NCI-H524 (cell line): ENCODE measurements at places on chromosomes 11 and 22.

DNA sequence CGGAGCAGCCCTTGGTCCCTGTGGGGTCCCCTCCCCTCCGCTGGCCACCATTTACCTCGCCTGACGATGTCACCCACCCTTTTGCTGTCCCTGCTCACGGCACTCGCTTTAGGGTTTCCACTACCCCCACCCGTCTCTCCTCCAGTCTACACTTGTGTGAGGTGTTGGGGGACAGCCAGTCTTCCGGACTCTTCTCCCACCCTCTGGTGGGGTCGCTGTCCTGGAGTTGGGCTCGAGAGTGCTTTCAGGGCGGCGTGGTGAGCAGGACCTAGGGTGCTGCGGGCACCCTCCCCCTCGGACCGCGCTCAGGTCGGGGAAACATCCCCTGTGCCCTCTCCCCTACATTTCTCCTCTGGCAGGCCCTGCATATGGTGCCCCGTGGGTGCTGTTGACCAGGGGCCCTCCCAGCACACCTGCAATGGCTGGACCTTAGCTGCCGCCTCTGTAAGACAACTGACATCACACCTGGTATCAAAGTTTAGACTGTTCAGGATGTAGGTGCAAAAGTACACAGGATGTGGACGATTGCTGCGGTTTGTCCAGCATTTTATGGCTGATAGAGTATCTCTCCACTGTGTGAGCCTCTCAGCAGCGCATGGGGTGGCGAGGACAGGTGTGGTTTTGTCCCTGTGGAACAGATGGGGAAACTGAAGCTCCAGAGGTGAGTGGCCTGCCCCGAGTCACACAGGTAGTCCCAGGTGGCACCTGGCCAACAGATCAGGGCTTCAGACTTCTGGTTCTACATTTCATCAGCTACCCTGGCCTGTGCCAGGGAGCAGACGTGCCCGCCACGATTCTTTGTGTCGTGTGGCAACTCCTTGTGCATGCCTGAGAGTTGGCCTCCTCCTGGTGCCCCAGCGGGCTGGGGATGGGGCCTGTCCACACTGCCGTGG, 1.2 kb downstream of the GRK2 start:
- DNase-seq: no peak

- no peak for DNase-seq
Measured at GRCh38 chr11:76173663-76174062, 32.6 kb downstream of the WNT11 start.

GRCh38 chr11:69916806-69917387, 97.7 kb upstream of the FGF3 start:
- DNase-seq: no peak

- DNase-seq: no peak
Measured at GRCh38 chr11:107683807-107684206, 28.0 kb downstream of the SLN start.

DNA sequence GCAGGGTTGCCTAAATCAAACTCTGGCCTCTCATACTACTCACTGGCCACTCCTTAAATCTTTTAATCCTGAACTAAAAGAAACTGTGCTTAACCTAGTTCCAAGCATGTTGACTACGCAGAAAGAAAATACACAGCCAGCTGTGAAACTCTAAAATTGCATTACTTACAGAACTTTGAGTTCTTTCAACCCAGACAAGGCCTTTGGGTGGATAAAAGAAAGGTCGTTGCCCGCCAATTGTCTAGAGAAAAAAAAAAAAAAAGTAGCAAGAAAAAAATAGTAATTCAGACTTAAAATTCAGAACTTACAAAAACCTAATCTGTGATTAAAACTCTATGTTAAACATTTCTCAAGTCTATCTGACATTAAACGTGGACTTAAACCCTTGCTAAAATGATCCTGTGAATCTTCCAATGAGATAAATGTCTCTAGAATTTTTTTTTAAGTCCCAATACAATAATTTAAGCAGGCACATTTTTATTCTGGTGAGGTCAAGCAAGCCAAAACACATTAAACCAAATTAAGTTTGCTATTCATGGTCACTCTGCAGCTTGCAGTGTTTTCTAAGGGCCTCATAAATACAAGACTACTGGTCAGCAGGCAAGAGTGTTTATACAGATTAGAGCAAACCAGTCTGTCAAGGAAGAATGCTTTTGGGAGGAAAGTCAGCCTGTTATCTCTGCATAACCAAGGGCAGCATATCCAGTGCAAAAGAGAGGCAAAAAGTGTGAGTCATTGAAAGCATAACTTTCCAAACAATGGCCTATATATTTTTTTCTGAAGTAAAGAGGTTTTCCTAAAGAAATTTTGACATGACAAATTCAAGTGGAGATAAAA, 29.5 kb upstream of the CCDC34 start:
- DNase-seq: no peak

DNA sequence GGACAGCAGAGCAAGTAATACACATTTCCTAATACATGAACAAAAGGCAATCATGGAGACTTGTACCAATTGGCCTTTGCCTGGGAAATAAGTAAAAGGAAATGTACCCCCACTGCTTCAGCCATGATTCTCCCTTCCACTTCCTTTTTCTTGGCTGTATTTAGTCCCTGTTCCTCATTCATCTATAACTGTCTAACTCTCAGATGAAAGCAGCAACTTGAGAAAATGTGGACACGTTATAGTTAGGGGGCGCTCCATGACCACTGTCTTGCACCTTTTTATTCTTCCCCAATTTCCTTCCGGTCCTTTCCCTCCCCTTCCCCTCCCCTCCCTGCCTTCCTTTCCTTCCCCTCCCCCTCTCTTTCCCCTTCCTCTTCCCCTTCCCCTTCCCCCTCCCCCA, 61.3 kb upstream of the BARX2 start:
- DNase-seq: no peak

GRCh38 chr22:37917874-37918548, 11.9 kb downstream of the MICALL1 start:
- DNase-seq: no peak

- DNase-seq: no peak
Measured at GRCh38 chr11:843818-844692, 1.4 kb downstream of the TSPAN4 start.

DNA sequence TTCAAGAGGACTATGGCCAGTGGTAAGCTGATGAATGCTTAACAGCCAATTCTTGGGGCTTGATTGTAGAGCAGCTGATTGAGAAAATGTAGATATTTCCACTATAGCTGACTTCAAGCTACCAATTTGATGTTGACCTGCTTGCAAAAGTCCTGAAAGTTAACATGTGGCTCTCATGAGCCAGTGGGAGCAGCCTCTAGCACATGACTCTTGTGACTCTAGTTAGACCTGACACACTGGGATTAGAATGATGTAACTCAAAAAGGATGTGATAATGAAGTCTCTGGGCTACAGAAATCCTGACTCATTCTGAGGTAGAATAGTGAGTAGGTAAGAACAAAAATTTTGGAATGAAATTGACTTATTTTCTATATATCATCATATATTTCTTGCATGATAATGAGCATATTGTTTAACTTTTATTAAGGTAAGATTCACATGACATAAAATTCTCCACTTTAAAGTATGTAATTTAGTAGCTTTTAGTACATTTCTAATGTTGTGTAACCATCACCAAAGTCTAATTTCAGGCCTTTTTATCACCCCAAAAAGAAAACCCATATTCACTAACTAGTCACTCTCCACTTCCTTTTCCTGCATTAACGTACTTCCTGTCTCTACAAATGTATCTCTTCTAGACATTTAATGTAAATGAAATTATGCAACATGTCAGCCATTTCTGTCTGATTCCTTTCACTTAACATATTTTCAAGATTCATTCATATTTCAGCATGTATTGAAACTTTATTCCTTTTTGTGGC, 16.1 kb upstream of the OR52H1 start:
- DNase-seq: no peak

GRCh38 chr11:123521001-123521400, 90.9 kb downstream of the GRAMD1B start:
- DNase-seq: no peak

GRCh38 chr11:75896843-75897419, 81.9 kb downstream of the UVRAG start:
- DNase-seq: peak; percentile 44

DNA sequence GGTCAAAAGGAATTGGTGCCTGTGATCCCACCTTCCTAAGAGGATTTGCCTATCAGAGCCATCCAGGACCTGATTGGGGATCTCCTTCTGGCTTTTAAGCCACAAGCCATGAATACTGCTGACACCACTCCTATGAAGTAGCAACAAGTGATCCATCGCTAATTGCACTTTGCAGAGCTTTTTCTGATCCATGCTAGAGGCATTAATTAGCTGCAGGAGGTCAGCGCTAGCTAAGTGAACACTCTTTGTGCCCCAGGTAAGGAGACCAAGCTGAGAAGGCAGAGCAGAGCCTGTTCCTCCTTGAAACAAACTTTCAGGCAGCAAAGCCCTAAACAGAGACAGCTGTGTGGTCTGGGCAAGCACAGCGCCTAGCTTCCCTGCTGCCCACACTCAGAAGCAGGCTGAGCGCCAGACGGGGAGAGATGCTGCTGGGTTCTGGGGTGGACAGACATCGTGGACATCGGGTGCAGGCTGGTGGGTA, 122.2 kb downstream of the ABTB2 start:
- DNase-seq: no peak

DNA sequence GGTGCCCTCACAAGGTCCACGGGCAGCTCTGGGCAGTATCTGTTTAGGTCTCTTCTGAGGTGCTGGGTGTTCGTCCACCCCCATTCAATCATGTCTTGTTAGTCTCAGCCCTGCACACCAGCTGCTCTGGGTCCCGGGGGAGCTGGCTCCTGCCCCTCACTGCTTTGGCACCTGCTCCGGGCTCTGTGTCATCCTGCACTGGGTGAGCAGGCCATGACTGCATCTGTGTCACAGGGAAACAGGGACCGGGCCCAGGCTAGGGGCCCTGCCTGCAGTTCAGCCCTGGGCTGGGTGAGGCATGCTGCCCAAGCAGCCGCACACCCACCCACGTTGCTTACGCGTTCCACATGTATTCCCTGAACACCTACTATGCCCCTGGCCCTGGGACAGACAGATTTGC, 43.9 kb downstream of the ELFN2 start:
- DNase-seq: peak; percentile 68
